ENCODE measurements at places on chromosomes 5 and 9.

DNA sequence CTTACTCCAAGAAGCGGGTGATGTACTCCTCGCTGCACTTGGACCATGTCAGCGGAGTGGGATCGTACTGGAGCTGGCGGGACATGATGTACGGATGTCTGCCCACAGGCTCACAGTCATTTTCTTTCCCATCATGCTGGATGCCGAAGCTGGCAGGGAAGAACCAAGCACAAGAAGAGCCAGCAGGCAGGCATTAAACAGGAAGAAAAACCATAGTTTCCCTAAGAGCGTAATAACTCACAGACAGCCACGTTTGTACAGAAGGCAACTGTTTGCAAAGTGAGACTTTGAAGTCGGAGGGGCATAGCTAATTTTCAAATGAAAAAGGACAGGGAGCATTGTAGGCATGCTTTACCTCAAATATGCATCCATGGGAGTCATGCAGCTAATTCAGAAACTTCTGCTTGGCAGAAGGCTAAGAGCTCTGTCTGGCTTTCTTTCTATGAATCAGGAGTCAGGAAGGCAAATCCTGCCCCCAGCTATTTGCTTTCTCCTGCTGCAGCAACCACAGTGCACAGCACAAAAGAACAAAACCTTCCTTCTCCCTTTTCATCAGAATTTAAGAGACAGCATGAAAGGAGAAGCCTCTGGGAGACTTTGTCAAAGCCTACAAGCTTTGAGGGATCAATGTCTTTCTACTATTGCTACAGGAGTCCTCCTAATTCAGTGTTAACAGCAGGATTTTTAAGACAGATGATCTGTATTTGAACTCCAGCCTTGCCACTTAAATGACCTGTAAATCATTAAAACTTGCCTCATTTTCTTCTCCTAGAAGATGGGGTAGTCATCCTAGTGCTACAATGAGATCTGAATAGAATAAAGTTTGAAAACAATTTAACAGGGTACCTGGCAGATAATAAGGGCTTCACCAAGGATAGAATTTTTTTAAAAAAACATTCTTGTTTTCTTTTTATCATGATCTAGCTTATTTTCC is 209.1 kb downstream of the TARS1 start:
- no peak for DNase-seq

GRCh38 chr9:120456218-120456617 is 123.7 kb downstream of the CDK5RAP2 start:
- DNase-seq: no peak

DNA sequence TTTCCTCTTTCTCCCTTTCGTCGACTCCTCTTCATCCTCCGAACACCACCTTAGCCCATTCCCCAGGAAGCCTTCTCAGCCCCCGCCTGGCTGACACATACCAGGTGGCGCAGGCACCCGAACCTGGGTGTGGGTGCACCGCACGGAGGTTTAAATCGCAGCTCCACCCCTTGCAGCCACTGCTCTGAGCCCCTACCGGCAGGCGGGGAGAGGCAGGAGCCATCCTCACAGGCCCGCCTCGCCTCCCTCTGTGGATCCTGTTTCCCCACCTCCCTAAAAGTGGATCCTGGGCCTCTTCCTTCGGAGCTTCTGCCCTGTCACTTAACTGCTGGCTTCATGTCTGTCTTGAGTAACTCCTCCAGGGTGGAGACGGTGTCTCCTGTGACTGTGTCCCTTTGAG is 110.7 kb downstream of the OLFM1 start:
- no peak for DNase-seq

GRCh38 chr9:16343249-16344237 is 526.9 kb downstream of the BNC2 start:
- no peak for DNase-seq

DNA sequence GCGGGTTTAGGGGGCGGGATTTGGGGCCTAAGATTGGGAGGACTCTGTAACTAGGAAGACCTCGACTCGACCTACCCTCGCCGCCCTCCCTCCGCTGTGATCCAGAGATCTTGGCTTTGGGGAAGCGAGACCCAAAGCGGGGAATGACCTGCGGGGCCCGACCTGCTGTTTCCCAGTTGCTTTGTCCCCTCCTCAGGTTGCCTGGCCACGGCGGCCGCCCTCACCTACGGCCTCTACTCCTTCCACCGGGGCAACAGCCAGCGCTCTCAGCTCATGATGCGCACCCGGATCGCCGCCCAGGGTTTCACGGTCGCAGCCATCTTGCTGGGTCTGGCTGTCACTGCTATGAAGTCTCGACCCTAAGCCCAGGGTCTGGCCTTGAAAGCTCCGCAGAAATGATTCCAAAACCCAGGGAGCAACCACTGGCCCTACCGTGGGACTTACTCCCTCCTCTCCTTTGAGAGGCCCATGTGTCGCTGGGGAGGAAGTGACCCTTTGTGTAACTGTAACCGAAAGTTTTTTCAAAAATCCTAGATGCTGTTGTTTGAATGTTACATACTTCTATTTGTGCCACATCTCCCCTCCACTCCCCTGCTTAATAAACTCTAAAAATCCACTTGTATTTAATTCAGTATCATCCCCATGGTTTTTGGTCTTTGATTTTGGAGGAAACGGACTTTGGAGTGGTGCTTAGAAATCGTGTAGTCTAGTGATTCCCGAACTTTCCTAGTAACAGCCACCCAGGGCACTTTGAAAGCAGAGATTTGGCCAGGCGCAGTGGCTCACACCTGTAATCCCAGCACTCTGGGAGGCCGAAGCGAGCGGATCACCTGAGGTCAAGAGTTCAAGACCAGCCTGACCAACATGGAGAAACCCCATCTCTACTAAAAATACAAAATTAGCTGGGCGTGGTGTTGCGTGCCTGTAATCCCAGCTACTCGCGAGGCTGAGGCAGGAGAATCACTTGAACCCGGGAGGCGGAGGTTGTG is 878 bp downstream of the HIGD2A start:
- no peak for DNase-seq

- no peak for DNase-seq
Observed at GRCh38 chr9:36902861-36903524, 131.1 kb downstream of the PAX5 start.

- no peak for DNase-seq
Observed at GRCh38 chr5:36156121-36156601, 4.2 kb downstream of the SKP2 start.

DNA sequence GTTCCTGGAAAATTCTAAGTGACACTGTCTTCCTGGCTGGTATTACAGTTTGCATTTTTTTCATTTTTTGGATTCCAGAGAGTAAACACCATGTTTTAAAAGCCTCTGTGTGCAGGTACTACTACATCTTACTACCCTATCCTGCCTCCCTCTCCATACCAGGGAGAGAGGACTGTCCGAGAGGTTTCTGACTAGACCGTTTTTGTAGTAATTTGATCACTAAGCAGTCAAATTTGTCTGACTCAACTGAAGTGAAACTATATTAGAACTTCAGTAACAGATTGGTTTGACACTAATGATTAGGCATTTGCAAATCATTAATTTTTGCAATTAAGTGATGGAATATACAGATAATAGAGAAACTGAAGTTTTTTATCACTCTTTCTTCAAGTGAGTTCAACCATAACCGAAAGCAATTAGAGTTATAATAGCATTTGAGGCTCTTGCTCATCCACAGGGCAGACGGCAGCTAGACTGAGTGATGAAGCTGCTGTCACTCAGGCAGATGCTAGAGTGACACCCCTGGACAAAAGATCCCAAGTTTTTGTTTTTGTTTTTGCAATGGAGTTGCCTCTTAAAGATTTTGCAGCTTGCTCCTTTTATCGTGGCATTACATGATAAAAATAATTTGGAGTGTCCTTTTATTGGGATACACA is 44.3 kb downstream of the SMARCA2 start:
- DNase-seq: no peak

GRCh38 chr5:72189146-72189545 is 81.9 kb downstream of the MAP1B start:
- no peak for DNase-seq

GRCh38 chr5:96893342-96893741 is 17.0 kb downstream of the ERAP2 start:
- DNase-seq: no peak

DNA sequence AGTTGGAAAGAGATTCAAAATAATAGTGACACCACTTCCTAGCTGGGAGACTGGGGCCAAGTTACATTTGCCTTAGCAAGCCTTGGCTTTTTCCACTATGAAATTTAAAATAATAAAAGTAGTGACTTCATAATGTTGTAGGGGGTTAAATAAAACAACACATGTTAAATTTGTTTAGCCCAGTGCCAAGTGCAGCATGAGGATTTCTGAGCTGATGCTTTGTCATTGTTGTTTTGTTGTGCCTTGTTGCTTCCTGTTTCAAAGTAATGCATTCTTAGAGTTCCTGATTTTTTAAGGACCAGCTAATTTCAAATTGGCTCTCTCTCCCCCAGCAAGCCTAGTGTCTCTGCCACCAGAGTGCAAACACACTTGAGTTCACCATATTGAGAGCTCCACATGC is 270.7 kb upstream of the PAPPA start:
- no peak for DNase-seq

- DNase-seq: no peak
Observed at GRCh38 chr5:71806711-71807110, 87.6 kb downstream of the CARTPT start.

DNA sequence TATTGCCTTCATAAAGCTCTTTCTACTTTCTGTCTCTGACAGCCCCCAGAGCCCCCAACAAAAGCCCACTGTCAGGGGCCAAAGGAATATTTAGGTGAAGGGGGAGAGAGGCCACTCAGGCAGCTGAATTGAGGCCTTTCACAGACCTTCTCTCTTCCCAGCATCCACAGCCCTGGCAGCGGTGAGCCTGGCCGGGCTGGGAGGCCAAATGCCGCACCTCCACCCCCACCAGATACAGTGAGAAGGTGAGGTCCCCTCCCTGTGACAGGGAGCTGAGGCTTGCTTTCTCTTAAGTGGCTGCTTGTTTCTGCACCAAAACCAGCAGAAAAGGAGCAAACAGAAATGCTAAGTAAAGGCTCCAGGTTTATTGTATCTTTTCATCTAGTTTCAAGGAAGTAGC is 168.1 kb downstream of the ROR2 start:
- no peak for DNase-seq

GRCh38 chr9:132487351-132487791 is 77.4 kb downstream of the CFAP77 start:
- no peak for DNase-seq

DNA sequence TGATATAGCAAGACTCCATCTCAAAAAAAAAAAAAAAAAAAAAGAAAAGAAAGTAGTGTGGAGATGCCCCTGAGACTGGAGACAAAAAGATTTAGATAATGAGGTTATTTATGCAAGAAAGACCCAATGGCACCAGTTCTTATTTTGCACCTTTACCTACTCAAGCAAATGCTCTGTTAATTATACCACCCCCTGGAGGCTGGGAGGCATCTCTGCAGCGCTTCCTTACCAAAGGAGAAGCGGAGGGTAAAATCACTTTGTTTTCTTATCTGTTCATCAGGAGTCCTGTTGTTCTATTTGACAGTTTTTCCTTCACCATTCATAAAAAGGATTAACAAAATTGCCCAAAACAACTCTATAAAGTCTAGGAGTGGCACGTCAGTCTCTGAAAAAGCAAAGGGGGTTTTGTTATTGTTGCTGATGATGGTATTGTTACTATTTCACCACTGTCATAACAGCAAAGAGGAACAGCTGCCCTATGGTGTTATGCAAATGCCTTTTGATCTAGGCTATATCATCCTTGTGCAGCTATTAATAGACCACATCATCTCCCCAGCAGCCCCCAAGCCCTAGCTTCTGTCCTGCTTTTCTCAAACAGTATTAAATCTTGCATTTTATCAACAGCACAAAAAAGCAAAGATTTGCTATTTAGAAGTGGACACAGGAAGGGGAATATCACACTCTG is 174.0 kb downstream of the PALM2AKAP2 start:
- no peak for DNase-seq

DNA sequence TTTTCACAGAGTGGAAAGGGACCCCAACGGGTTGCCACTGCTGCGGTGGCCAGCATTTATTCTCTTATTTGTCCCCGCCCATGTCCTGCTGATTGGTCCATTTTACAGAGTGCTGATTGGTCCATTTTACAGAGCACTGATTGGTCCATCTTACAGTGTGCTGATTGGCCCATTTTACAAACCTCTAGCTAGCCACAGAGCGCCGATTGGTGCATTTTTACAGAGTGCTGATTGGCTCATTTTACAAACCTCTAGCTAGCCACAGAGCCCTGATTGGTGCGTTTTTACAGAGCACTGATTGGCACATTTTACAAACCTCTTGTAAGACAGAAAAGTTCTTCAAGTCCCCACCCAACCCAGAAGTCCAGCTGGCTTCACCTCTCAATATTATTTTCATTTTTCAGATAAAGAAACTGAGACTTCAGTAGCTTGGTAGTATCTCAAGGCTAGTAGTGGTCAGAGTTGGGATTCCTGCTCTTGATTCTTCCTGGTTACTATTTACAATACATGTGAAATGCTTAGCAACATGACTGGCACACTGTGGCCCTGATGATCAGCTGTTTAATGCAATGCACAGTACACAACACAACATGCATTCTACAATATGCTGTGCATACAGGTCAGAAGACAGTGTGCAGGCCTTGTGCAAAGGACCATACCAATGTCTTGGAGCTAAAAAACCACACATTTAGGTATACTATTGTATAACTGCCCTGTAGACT is 63.6 kb upstream of the BOD1 start:
- DNase-seq: no peak

GRCh38 chr5:60503771-60504170 is 196.2 kb downstream of the DEPDC1B start:
- DNase-seq: no peak

- no peak for DNase-seq
Observed at GRCh38 chr5:133321833-133322420, 270.1 kb downstream of the HSPA4 start.

DNA sequence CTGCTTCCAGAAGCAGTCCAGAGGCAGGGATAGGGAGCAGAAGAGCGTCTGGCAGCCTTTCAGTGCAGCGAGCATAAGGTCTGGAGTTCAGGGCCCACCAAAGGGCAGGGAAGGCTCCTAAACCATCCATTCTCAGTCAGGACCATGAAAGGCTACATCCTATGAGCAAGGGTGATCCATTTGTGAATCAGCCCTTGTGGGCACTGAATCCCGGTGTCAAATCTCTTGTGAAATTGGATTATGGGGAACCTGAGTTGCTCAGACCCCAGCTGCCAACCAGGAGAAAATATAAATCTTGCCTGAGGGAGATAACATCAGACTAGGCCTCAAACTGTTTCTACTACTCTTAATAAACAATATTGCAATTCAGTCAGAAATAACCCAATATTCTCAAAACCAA is 204.4 kb downstream of the SYK start:
- DNase-seq: no peak
